Non-pigmented ciliary epithelial cell (primary cell): ENCODE measurements at places on chromosomes 16 and 17.

DNA sequence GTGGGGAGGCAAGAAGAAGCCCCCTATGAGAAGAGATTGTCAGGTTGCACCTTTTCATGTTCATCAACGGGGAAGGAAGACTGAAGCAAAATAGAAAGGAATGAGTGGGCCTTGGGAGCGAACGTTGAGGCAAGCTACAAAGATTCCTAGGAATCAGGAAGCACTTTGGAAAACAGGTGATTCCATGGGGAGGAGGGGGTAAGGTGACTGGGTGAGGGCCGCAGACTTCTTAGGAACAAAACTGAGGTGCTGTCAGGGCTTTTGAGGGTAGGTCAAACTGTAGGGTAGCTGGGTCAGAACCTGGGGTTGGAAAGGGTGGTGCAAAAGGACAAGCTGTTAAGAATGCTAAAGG is 528 bp downstream of the ITFG1 start:
- no peak for DNase-seq

DNA sequence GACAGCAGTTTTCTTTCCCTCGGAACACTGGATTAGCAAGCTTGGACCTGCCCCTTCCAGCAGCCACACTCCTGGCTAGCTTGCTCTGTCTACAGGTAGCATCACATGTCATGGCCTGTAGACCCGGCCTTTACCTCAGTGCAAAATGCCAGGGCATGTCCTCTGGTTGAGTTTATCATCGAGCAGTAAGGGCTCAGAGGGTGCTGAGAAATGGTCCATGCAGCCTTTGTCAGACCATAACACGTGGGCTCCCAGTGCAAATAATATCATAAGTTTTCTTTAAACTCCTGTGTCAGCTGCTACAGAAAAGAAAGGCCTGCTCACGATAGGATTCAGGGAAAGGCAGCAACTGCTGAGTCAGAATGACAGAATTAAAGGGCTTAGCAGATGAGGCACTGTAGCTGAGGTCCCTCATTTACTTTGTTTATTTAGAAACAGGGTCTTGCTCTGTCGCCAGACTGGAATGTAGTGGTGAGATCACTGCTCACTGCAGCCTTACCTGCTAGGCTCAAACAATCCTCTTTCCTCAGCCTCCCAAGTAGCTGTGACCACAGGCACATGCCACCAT is 8.0 kb upstream of the GNA13 start:
- peak; percentile 23 for DNase-seq

DNA sequence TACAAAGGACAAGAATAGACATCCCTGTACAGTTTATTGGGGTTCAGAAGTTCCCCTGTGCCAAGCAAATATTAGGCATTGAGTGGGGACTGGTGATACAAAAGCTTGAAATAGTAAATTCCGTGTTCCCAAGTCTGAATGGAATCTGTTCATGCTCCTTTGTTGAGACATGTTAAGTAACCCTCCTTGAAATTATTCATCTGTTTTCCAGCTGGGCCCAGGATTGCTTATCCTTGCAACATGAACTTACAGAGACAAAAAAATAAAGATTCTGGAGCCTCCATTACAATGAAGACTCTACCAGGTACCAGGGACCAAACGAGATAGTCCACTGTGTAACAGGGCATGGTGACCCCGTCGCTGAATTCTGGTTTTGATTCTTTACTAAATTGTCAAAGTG is 6.1 kb upstream of the CCL8 start:
- DNase-seq: no peak

GRCh38 chr16:85347213-85347591 is 234.9 kb upstream of the CIBAR2 start:
- no peak for DNase-seq

- DNase-seq: no peak
Observed at GRCh38 chr16:64745258-64745930, 376.5 kb downstream of the CDH11 start.

DNA sequence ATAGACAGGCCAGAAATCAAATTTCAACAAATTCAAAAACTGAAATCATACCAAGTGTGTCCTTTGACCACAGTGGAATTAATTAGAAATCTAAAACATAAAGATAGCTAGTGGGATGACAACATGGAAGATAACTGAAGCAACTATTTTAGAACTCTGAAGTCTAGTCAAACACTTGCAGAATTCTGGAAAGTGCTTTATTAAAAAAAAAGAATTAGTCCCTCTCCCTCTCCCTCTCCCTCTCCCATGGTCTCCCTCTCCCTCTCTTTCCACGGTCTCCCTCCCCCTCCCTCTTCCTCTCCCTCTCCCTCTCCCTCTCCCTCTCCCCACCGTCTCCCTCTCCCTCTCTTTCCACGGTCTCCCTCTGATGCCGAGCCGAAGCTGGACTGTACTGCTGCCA is 6.7 kb upstream of the OR4D1 start:
- DNase-seq: no peak

GRCh38 chr17:14116263-14117024 is 47.1 kb downstream of the COX10 start:
- no peak for DNase-seq

- DNase-seq: peak; percentile 51
Observed at GRCh38 chr17:57597531-57598453, 147.3 kb downstream of the CCDC182 start.

DNA sequence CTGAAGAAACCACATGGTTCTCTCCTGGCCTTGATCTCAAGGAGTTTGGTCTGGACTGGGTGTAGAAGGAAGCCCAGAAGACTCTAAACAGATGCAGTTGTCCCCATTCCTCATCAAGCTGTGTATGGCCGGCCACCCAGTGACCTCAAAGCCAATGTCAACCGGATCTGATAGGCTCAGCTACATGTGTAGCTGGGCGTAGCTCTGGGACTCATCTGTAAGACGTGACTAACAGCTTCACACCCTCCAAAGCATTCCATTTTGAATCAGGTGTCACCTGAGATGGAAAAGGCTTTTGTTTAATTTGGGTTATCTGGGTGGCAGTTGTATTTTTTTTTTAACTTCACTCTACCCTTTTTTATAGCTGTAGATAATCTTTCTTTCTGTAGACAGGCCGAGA is 130.4 kb downstream of the ABCC12 start:
- no peak for DNase-seq

DNA sequence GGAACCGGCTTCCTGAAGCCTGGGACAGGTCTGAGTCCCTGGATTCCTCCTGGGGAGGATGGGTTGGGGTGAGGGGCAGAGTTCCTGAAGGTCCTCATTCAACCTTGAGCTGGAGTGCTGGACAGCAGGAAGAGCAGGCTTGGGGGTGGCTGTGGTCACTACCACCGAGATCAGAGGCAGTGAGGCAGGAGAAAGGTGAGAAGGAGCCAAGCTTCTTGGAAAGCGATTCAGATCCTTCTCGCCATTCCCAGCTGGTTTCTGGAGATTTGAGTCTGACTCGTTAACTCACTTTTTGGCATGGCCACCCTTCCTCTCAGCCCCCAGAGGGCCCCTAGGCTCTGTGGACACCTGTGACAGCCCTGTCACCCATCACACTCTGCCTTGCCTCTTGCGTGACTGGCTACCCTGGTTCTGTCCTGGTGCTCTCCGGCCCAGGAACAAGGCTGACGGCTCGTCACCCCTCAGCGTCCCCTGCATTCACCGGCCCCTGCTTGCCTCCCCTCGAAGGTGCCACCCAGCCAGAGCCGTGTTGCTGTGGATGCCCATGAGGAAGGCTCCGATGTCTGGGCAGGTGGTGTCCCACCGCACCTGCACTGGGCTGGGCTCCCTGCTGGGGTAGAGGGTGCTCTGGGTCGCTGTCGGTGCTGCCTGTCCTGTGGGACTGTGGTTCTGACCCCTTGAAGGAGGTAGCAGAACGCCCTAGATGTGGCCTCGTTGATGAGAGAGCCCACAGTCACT is 9.7 kb upstream of the TIMP2 start:
- no peak for DNase-seq

GRCh38 chr16:11593581-11593980 is 6.9 kb upstream of the LITAF start:
- no peak for DNase-seq

DNA sequence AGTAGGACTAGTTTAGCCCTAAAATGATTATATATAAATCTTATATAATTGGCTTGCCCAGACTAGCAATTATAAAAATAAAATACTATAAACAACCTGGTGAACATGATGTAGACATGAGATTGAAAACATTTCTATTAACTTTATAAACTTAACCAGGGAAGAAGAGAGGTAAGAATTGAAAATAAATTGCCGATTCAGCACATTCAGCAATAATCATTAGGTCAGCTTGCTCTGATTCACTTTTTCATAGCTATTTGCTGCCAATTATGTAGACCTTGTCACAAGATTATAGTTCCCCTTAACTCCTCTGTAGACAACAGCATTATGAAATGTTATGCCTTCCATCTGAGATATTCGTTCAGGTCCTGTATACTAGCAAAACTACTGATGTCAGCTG is 199.3 kb upstream of the CA10 start:
- DNase-seq: no peak

GRCh38 chr17:74733365-74734122 is 3.5 kb upstream of the RAB37 start:
- DNase-seq: no peak

DNA sequence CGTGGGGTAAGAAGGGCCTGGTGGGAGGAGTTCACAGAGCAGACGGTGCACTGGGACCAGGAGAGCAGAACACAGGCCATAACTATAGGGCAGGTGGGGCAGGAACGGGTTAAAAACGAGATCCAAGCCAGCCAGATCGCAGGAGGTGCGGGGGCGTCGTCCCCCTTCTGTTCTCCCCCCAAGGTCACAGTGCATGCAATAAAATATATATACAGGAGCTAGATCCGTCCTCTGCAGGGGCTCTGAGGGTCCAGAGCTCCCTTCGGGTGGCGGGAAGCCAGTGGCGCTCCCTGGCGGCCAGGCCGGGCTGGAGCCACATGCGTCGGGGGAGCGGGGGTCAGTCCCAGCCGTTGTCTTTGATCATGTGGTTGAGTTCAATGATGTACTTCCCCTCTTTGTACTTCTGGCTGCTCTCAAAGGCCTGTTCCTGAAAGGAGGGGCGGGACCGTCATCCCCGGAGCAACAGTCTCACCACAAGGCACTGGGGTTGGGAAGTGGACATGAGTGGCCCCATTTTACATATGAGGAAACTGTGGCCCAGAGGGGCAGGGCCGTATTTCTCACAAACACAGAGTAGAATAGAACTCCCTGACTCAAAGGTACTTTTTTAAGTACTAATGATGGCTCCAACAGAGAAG is 768 bp upstream of the TBX6 start:
- DNase-seq: no peak

DNA sequence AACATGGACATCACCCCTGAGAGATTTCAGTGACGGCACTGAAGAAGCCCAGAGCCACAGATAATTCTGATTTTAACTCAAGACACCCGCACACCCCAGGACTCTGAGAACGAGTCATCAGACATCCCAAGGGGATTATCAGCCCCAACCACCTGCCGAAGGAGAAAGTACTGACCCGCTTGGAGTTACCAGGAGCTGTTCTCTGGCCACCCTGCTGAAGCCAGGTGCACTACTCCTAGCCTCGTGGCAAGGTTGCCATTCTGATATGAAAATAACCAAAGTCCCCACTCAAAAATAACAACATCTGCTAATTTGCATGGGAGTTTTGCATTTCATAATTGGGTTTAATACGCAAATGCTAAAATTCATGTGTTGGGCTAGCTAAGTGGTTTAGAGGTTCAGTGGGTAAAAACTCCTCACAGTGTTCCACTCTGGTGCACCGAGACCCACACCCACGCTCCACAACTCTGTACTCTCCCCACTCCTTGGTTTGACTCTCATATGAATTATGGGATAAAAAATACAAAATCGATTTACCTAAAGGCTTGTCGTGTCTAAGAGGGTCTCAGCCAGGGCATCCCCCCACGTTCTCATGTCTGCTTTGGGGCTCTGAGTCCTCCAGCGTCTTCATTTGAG is 143.0 kb upstream of the NOL11 start:
- DNase-seq: no peak

DNA sequence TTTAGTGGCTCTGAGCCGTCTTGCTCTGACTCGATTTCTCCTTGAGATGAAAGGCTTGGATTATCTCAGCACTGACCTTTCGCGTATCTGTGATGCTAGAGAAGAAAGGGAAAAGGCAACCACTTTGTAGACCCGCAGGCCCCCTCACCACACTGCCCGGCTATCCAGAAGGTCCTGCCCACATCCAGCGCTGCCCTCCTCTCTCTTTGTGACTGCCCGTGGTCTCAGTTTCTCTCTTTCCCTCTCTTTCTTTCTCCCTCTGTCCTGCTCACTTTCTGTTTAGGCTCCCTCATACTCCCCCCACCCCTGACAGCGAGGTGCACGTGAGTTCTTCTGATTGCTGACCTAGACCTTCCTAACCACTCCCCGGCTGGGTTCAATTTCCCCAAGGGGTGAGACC is 12.8 kb upstream of the TBX21 start:
- no peak for DNase-seq

GRCh38 chr17:78241277-78242023 is 10.0 kb downstream of the TMEM235 start:
- peak; percentile 9 for DNase-seq

- DNase-seq: no peak
Observed at GRCh38 chr17:20046629-20047028, 37.5 kb downstream of the SPECC1 start.

DNA sequence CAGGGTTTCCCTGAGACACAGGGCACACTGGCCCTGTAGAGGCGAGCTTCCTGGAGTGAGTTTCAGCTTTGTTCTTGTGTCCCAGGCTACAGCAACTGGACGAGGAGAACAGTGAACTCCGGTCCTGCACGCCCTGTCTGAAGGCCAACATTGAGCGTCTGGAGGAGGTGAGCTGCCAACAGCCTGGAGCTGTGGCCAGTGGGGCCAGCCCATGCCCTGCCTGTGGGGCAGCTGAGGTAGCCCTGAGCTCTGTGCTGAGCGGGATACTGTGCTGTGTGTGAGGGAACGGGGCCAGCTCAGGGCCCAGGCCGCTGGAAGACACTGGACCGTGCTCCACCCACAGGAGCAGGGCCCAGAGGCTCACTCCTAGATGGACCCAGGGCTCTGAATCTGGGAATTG is 8.7 kb upstream of the CAPN15 start:
- DNase-seq: no peak

GRCh38 chr17:82678265-82678891 is 20.1 kb downstream of the RAB40B start:
- DNase-seq: no peak

DNA sequence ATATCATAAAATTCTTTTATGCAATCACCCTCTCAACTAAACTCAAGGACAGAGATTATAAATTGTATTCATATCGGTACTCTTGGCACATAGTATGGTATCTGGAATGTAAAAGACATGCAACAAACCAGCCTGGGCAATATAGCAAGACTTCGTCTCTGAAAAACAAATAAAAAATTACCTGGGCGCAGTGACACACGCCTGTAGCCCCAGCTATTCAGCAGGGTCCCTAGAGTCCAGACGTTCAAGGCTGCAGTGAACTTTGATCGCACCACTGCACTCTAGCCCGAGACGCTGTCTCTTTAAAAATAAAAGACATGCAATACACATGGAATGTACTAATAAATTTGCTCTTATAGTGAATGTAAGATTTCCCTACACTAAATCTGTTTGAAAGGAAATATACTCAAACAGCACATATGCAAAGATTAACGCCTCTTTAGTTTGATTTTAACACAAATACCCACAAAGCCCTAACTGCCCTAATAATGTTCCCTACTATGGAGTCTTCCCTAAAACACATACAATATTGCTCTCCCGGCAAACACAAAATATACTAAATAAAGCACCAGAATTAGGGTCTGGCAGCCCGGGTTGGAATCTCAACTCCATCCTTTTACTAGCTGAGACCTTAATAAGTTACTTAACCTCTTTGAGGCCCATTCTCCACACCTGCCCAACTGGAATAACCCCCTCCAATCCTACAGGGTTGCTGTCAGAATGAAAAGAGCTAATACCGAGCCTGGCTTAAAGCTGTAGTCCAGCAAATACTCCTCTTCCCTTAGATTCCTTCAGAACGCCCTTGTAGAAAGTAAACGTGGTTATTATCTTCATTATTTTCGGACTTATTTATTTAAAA is 1.2 kb downstream of the ABCA5 start:
- no peak for DNase-seq

GRCh38 chr16:20385844-20386832 is 18.4 kb downstream of the PDILT start:
- no peak for DNase-seq
